ENCODE measurements at places on chromosomes 11 and 22.
A peak's percentile ranks its signal among the peaks of the same experiment; 100 is the strongest.

DNA sequence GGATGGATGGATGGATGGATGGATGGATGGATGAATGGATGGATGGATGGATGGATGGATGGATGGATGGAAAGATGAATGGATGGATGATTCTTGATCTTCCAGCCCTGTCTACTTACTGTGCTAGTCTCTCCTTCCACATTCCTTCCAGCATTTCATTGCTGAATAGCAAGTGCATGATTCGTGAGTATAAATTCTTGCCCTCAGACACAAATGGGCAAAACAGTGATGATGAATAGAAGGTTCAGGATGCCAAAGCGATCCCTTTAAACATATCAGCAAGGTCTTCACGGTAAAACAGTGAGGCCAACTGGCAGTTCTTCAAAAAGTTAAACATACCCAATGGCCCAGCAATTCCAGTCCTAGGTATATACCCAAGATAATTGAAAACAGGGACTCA, 400.2 kb downstream of the MN1 start:
- DNase-seq: no peak

GRCh38 chr22:22520020-22520656, at the start of gene ZNF280A:
ZNF280A (minus strand) TSS chr22:22520270; CDS start chr22:22515630, 4,640 bp downstream.
- no peak for DNase-seq

GRCh38 chr11:22808571-22809197, 20.9 kb downstream of the SVIP start:
- no peak for DNase-seq

DNA sequence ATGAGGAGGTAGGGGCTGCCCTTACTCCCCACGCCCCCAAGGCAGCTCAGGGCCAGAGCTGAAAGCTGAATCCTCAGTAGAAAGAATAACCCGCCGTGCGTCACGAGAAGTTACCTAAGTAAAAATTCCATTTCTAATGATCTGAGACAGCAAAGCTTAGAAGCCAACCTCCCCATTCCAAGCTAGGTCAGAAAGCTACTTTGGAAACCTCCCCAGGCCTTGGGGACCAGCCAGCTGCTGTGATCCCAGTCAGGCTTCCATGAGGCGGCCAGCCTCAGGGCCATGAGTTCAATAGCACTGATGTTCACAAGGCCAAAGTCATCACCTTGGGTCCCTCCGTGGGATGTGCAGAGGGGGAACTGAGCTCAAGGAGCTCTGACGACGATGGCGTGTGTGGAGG, 6.9 kb downstream of the SHISAL1 start:
- no peak for DNase-seq

DNA sequence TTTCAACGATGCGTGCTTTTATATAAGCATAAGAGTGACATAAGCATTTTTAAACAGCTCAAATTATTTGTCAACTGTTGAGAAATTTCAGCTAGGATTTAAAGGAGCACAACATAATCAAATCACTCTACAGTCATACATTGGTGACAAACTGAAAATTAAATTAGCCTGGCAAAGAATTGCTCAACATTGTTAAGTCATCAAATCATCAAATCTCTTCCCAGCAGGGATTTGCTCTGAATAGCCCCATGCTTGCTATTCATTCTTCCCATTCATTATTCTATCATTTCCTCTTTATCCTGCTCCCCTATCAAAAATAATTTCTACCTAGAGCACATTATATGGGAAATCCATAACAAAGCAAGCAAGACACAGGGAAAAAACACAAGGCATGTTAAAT, 198.7 kb upstream of the LUZP2 start:
- DNase-seq: no peak

- DNase-seq: no peak
Measured at GRCh38 chr22:47465222-47465621, 702.8 kb downstream of the TBC1D22A start.

- DNase-seq: no peak
Measured at GRCh38 chr22:17152971-17153370, 6.1 kb downstream of the HDHD5 start.

- no peak for DNase-seq
Measured at GRCh38 chr11:118896472-118896913, 12.8 kb downstream of the CXCR5 start.

DNA sequence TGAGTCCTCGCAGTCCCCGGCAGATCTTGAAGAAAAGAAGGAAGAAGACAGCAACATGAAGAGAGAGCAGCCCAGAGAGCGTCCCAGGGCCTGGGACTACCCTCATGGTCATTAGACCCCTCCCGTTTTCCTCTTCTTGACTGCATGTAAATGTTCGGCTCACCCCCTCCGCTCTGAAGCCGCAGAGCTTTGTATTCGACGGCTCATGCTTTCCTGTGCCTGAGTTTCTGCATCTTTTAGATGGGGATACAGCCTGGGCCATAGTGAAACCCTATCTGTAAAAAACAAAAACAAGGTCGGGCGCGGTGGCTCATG, 7.7 kb downstream of the USP18 start:
- no peak for DNase-seq

GRCh38 chr11:18259259-18259658, 6.8 kb upstream of the SAA1 start:
- DNase-seq: no peak

DNA sequence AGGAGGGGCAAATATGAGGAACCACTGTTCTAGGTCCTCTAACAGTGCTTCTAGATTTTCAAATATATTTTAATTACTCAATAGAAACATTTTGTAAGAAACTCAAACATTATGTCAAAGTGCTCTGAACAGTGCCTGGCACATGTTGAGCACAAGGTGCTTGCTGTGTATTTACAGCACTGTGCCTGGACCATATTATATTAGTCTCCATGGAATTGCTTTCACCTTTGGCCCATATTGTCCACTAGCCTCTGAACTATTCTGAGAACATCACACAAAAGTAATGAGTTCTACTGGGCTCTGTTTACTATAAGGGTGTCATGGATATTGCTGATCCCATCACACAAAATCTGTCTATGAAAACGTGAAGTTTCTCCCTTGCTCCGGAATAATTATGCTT, 76.7 kb downstream of the PPFIBP2 start:
- DNase-seq: no peak

GRCh38 chr22:25475257-25476022, 89.0 kb upstream of the GRK3 start:
- DNase-seq: peak; percentile 69

GRCh38 chr11:73384531-73384871, 8.3 kb downstream of the RELT start:
- DNase-seq: no peak

GRCh38 chr22:44909241-44909640, 100.6 kb downstream of the PHF21B start:
- no peak for DNase-seq

DNA sequence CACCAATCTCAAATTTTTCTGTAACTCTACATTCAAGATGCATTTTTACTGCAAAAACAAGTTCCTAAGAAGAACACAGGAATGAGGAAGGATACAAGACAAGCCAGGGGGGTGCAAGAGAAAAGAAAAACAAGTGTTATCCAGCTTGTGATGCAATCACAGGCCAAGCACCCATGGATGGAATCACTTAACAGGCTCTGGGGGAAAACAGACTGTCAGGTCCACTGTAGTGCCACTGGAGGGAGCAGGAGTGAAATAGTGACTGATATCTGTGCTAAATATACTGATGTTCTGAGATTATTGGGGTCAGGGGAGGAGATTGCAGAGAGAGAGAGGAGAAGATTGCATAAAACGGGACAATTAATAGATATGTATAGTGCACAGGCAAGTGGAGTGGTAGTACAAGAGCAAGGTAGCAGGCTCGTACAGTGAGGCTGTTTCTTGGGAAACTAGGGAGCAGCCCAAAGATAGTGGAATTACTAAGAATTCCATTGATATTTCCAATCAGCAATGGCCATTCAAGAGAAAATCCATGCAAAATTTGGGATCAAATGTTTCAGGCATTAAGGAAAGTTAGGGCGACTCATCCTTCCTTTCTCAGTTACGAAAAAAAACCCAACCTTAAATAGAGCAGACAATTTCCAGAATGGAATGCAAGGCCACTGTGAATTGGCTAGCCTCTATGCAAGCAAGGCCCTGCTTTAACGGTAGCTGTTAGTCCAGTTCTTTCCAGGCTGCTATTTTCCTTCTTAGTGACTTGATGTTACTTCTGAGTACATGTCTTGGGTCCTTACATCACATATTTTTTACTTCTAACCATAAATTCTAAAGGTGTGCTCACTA, 52.2 kb upstream of the CEP126 start:
- DNase-seq: peak; percentile 47

DNA sequence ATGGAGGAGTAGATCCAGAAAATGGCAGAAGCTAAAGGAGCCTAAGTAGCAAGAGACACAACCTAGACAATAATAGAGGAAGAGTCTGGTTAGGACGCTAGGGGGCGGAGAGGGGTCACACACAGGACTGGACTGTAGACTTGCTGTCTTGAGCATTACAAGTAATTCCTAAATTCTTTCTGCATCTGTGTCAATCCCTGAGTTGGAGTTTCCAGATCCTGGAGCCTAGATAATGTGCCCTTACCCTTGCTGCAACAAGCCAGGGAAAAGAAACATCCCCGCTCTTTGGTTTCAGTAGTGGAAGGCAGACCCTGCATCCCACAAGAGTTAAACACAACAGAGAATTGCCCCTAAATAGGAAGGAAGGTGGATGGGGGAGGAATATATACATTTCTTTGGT, 14.9 kb upstream of the CCDC73 start:
- peak; percentile 56 for DNase-seq

DNA sequence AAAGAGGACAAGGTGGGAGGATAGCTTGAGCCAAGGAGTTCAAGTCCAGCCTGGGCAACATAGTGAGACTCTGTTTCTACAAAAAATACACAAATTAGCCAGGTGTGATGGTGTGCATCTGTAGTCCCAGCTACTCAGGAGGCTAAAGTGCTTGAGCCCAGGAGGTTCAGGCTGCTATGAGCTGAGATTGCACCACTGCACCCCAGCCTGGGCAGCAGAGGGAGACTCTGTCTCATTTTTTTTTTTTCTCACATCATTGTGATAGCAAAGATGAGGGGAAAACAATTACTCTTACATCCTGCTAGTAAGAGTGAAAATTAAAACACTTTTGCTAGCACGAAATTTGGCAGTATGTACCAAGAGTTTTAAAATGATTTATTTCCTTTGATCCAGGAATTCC, 463.7 kb downstream of the TMEM135 start:
- no peak for DNase-seq

DNA sequence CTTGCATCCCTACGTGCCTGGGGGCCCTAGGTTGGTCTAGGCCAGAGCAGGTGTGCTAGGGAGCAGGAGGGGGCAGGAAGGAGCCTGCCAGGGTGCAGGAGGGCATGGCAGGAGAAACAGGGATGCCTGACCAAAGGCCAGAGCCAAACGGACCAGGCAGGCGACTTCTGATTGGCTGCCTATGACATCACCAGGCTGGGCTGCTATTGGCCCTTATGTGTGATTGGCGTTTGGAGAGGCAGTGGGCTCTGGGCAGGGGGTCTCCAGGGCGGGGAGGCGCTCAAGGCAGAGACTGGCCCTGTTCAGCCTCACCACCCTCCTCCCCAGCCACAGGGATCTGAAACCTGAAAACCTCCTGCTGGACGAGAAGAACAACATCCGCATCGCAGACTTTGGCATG, 44.4 kb downstream of the MOB2 start:
- DNase-seq: no peak

- DNase-seq: no peak
Measured at GRCh38 chr11:46176421-46176820, 55.2 kb upstream of the PHF21A start.

DNA sequence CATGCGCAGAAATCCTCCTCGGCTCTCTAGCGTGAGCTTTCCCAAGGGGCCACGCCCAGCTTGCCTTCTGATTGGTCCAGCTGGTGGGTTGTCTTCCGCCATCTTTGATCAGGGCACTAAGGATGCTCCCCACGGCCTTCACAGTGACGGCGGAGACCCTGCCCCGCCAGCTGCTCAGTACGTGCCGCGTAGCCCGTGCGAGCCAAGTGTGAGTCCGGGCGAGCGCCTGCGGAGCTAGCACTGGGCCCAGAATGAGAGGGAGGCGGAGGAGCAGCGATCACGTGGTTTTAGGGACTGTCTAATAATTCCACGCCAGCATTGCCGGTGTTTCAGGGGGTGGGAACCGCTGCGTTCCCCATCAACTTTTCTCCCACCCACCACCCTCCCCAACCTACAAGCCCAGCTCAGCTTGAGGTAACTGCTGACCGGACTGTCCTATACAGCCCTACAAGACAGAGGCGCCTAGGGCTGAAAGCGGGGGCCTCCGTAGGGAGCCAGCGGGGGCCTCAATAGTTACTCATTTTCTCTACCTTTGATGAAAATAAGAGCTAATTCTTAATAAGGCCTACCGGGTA, 1.5 kb upstream of the MTFP1 start:
- peak; percentile 99 for DNase-seq

DNA sequence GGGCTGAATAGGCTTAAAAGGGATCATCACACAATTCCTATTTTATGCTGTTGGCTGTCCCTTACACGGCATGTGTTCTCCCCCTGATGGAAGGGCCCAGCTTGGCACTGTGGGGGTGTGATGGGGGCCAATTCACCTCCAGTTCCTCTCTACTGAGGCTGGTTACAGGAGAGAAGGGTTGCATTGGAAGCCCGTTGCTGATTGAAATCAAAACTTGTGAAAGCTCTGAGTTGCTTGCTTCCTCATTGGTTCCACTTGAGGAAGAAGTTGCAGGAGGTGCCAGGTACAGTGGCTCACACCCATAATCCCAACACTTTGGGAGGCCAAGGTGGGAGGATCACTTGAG, 13.3 kb upstream of the PRG2 start:
- DNase-seq: no peak

GRCh38 chr11:130308886-130309285, 5.8 kb downstream of the ZBTB44 start:
- DNase-seq: no peak

DNA sequence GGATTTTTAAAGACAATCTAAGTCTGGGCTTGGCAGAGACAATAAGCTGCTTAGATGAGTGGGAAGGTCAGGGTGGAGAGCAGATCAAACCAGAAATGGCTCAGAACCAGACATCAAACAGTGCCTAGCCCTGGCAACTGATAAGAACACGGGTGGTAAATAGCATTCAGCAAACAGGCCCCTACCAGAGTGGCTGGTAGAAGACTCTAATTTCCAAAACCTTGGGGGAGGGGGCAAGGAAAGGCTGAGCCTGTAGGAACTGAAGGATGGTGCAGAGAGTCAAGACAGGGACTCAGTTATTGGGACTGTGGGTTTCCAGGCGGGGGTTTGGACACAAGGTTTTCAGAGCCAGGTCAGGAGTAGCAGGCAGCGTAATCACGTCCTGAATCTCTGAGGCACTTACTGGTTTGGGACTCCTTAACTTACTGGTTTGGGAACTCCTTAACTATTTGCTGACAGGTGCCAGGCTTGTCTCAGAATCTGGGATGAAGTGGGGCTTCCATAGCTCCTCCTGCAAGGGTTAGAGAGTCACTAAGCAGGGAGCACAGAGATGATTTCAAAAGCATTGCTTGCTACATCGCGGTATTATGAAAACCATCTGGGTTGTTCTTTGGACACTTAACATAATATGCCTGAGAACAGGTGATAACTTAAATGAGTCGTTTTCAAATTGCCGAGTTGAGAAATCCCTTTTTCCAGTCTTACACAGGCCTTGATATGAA, 5.7 kb upstream of the ABTB2 start:
- no peak for DNase-seq

- DNase-seq: no peak
Measured at GRCh38 chr11:116686866-116687265, 85.9 kb downstream of the BUD13 start.
